Stimulated activated memory B cell treated with anti-CD40 and anti-IgM and Interleukin-4, amounts not matched to agents 10 μg/mL and 1 μg/mL and 100 μg/mL, for 72 hours (primary cell): ENCODE measurements at places on chromosomes 2 and 18.

DNA sequence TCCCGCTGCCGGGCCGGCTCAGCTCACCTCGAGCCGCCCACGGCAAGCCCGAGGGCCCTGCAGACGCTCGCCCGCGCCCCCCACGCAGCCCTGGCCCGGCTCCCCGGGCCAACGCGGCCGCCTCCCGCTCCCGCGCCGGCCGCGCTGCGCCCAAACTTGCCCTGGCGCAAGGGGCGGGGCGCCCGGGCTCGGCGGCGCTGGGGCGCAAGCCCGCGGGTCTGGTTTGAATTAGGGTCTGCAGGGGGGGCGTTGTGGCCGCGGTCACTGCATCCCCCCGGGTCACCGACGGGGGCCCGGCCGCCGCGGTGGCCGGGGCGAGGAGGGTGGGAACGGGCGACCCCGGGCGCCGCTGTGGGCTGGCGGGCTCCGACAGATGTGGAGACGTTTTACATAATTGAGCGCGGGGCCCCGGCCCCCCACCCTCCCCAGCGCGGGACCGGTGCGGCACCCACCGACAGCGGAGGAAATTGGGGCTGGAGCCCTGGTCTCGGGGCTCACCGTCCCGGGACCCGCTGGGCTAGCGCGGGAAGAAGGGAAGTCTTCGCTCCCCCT, 690 bp downstream of the SDC1 start:
- ATAC-seq, result peak; percentile 26

GRCh38 chr2:103233691-103234090, 471.9 kb downstream of the TMEM182 start:
- ATAC-seq, result no peak

DNA sequence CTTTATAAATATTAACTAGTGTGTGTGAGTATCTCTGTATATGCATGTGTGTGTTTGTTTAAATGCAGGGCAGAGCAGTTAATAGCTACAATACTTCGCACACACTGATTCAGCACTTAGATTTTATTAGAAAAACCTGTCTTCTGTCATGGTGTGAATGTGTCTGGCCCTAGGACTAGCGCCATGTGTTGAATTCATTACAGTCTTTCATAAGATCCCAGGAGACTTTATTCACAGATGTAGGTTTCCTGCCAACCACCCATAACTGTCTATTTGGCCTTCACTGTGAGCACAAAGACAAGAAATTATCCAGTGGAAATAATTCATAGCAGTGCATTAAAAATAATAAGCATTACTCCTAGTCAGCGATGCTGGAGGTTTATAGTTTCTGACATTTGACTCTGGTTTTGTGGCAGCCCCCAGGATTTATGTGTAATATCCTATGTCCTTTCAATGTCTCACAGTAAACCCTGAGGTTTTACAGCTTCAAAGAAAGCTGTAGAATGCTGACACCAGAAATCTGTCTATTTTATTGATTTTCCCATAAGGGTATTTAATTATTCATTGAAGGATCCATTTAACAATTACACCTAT, 93.9 kb downstream of the ZNF804A start:
- ATAC-seq, result no peak

DNA sequence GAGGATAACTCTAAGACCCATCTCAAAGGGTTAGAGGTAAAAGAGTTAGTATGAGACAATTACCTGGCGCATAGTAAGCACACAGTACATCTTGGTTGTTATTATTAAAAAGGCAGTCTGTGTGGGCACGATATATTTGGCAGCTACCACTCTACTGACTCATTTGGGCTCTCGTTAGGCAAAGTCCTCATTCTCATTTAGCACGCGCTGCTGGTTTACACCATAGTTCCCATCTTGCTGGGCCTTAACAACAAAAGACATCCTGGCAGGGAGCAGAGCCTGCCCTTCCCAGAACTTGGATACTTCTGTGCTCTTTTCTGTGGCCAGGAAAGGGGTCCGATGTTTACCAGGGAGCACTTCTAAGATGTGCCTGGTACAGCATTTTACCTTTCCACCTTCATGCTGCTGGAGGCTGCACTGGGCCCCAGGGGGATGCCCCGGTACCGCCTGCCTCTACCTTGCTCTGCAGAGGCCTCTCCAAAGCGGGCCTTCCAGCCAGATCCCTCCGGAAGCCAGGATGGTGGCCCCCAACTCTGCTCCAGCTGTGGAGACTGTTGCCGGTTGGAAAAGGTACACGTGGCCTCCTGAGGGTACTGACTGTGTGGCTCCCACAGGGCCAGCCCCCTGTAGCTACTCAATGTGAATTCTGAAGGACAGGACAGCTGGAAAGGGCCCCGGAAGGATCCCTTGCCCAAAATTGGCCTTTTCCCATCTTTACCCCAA, 15.0 kb downstream of the GLI2 start:
- no peak for ATAC-seq

DNA sequence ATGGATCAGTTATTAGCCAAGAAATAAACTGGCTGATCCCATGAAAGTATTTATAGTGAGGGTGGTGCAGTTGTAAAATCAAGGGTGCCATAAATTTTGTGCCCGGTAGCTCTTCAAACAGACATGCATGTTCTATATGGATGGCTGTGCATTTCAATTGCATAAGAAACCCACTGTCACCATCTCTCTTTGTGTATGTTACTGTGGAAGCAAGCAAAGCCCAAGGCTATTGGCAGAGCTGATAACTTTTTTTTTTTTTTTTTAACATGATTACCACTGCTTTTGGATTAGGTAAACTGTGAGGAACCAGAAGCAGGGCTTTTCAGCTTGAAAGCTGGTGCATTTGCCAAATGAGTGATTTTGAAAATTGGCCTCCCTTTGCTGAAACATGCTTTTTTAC, 332.6 kb downstream of the SOX11 start:
- no peak for ATAC-seq

- ATAC-seq, result no peak
Measured at GRCh38 chr18:55256226-55256928, 297.1 kb upstream of the CCDC68 start.

DNA sequence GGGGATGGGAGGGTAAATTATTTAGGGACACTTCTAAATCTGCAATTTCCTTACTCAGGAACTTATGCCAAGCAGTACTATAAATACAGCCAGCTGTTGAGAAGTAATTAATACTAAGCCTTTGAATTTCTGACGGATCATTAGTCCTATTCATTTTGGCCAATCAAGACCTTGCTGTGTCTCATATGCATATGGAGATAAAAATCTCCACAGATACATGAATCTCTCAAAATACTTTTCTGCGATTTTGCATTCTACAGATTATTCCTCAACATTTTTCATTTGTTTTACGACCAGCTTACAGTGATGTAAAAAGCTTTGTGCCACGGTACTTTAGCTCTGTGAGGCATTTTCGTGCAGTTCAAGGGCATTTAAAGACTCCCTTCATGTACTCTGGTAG, 16.7 kb downstream of the LANCL1 start:
- ATAC-seq, result no peak

DNA sequence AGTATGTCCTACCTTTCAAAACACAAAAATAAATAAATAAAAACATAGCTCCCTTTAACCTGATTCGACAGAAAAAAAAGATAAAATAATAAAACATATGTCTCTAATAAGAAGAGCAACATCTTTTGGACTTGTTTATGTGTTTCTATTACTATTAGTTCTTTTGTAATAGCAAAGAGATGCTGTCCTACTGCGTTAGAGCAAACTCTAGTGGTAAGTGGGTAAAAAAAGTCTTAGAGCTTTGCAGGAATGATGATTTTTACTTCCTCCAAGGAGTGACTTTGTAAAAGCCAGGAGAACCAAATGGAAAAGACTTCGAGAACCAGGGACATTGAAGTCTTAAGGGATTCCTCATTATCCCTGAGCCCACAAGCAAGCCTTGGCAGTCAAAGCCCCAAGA, 450.1 kb downstream of the METTL4 start:
- ATAC-seq, result no peak

DNA sequence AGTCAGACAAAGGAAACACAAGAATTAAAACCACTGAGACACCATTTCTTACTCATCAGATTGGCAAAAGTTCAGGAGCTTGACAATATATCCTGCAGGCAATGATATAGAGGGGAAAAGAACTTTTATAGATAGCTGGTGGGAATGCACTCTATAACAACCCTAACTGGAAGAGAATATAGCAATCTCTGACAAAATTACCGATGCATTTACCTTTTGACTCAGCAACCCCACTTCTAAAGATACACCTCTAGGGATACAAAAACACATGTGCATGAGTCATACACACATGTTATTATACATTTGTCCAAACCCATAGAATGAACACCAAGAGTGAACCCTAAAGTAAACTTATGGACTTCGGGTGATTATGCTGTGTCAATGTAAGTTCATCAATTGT, 79.4 kb upstream of the SRD5A2 start:
- ATAC-seq, result no peak

DNA sequence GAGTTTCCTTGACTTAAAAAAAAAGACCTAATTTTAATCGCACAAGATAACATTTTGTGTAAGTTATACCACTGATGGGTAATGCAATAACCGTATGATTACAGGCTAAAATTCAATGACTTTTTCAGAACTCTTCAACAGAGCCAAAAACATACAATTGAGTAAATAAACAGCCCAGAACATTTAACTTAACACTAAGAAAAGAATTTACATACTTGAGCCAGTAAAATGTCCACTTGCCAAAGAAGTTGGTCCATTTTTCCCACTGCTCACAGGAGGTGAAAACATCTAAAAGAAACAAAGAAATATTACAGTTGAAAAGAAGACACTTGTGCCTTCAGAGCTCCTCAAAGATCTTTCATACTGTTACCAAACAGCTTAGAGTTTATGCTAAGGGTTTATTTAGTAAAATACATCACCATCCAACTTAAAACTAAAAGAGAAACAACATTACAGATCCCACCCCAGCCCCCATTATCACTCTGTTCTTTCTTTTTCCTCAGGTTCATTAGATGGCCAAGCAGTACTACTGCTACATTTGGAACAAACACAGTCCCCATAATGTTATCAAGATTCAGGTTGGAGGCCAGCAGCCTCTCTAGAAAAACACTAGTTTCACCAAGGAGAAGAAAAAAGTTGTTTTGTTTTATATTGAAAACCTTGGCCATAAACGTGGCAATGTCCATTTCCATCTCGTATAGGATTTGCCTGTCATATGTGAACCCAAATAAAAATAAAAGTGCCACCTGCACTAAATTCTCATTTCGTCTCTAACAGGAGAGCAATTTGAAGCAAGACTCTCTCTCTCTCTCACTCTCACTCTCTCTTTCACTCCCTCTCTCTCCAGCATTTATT, 2.7 kb downstream of the TCF4 start:
- no peak for ATAC-seq

GRCh38 chr2:85971366-85971765, 82.6 kb upstream of the ST3GAL5 start:
- no peak for ATAC-seq

DNA sequence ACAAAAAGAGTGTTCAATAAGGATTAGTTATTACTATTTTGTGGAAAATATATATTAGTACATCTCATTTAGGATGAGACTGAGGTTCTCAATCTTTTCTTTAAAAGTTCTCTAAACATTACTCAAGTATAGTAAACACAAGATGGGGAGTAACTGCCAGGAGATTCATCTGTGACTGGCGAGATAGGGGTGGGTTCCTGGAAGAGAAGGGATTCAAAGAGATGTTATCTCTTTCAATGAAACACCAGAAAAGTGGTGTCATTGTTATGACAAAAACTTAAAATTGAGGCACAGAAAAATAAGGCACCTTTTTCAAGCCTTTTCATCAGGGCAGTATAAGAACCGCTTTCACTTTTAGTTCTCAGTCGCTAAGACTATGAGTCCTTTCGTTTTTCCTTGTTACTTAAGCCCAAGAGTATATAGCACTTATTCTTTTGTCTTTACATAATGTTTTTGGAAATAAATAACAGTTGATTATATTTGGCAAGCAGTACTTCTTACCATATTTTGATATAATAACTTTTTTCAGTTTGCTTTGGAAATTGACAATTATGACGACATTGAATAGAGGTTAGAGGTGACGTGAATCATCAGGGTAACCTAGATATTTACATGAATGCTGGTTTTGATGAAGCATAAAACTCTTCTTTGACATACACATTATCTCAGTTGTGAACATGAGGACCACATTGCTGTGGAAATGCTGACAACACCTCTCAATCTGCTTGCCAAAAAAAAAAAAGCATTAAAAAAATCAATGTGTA, 393.9 kb upstream of the TCF4 start:
- no peak for ATAC-seq

DNA sequence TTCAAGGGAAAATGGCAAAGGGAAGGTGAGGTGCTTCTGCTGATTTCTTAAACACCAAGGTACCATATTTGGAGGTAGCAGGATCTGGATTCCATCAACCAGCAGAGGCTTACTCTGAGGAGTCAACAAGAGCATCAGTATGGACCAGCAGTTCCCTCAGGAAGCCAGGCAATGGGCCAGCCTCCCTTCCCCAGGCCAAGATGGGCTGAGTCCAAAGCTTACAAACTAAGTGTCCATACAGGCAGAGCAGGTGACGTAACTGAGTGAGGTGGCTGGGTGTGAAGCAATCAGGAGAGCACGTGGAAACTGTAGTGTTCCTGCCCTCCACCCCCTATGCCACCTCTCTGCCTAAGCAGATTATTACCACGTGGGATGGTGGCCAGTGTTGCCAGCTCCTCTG, 134.2 kb upstream of the HNRNPA3 start:
- ATAC-seq, result no peak

DNA sequence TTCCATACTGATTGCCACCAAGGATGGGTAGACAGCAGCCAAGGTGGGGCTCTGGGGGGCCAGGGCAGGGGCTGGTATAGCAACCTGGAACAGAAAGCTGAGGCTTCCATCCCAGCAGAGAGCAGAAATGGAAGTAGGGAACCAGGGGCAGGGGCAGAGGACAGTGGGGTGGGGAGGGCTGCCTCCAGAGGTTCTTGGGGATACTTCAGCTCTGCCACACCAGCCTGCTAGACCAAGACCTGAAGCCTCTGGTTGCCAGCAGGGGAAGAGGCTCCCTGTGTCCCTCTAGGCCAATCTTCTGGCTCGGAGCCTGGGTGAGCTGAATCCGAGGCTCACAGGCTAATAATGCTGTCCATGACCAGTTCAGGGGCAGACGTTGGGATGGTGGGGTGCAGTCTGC, 329.0 kb downstream of the DYSF start:
- no peak for ATAC-seq

- ATAC-seq, result no peak
Measured at GRCh38 chr18:45107425-45107824, 426.7 kb downstream of the SETBP1 start.

GRCh38 chr2:168247341-168248261, at the start of gene STK39:
Gene STK39, minus strand, starts transcription at chr2:168247595. Its CDS starts 160 bp downstream, at chr2:168247435.
- ATAC-seq, result peak; percentile 85

DNA sequence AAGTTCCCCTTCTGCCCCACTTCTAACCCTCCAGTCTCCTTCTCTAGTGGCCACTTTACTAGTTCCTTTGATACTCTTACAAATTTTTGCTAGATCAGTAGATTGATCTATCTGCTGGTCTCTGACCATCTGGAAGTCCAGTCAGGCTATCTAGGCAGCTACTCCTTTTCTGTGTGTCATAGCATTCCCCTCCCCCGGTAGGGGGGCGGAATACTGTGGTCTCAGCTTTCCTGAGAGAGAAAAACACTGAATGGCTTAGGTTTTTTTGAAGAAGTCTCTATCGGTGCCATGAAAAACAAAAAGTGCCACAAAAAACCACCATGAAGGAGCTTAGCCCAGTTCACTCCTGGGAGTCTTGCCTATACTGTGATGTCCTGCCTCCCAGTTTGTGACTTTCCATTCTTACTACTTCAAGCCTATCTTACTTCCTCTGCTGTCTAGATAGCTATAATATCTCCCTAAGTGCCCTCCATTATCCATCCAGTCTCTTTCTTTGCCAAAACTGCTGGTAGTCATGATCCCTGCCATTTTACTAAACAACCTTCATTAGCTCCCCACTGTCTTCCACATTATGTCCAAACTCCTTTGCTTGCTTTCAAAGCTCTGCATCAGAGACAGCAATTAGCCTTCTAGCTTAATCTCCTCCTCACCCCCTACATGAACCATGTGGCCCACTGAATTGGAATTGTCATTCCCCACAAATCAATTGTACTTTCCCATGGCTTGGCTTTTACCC, 29.9 kb downstream of the TPGS2 start:
- ATAC-seq, result no peak
